Cardiac septum (tissue), 1 donor: ENCODE measurements at places on chromosomes 13 and 19. TPM values are rescaled to one million over a fixed set of nuclear protein-coding genes. Genes with fewer than 3 reads are reported as not detected.

The CIC gene
- 51.3 TPM for total RNA-seq

The SYNGR4 gene
- not detected for total RNA-seq

The ZNF730 gene
- 0.57 TPM for total RNA-seq

The TTC9B gene
- not detected for total RNA-seq

DNA sequence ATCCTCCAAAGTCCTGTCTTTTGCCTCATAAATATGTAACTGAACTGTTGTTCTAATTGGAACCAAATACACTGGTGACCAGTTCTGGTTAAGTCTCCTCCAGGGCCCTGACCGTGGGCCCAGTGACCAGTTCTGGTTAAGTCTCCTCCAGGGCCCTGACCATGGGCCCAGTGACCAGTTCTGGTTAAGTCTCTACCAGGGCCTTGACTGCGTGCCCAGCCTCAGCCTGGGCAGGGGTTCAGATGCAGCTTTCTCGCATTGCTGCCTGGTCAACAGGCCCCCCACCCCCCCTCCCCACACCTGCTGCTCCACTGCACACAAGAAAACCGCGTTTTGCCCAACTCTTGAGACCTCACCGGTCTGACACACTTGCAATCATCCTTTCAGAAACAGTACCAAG is 3.8 kb upstream of the GRTP1 start:
- DNase-seq = no peak

GRCh38 chr19:38650911-38651584 is 3.6 kb downstream of the ACTN4 start:
- DNase-seq = no peak

GRCh38 chr13:78587395-78587794 is 16.0 kb downstream of the POU4F1 start:
- no peak for DNase-seq

DNA sequence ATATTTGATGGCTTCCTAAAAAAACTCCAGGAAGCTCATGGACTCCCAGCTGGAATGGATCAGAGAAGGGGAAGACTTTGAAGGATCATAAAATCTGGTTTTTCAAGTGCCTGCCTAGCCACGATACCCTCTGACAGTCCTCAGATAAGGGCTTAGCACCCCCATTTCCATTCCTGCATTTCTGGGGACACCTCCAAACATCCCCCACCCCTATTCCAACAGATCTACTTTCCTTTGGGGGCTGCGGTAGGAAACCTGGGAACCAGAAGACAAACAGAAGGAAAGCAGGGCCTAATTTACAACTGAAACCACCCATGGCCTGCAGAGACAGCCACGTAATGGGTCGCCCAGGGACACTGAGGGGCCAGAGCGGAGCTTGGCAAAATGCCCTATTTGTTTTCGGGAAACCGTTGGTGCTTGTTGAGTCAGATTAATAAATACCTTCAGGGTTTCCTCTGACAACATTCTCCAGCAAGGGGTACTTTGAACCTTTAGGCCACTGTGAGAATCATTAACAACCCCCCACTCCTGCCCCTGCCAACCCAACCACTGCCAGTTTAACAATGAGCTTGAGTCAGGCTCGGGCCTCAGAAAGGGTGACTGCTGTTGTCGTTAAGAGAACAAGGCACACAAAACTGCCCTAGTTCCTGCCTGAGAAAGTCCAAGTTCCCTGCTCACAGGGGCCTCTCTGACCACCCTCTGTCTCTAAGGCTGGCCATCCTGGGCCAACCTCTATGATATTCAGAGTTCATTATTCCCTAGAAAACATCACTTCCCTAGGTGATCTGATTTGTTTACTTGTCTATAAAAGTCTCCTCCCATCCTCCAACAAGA is 23.5 kb downstream of the RHPN2 start:
- no peak for DNase-seq

DNA sequence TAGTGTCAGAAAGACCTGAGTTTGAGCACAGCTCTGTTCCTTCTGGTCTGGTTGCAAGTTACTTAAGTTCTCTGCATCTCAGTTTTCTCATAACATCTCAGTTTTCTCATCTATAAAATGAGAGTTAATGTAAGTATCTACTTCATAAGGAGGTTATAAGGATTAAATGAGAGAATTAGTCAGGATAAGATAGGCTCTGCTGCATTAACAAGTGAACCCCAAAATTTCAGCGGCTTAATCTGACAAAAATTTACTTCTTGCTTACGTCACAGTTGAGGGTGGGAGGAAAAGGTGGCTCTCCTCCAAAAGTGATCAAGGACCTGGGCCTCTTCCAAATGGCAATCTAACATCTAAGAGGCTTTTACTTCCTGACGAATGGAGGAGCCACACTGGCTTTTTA is 31.5 kb upstream of the LRCH1 start:
- DNase-seq = no peak

DNA sequence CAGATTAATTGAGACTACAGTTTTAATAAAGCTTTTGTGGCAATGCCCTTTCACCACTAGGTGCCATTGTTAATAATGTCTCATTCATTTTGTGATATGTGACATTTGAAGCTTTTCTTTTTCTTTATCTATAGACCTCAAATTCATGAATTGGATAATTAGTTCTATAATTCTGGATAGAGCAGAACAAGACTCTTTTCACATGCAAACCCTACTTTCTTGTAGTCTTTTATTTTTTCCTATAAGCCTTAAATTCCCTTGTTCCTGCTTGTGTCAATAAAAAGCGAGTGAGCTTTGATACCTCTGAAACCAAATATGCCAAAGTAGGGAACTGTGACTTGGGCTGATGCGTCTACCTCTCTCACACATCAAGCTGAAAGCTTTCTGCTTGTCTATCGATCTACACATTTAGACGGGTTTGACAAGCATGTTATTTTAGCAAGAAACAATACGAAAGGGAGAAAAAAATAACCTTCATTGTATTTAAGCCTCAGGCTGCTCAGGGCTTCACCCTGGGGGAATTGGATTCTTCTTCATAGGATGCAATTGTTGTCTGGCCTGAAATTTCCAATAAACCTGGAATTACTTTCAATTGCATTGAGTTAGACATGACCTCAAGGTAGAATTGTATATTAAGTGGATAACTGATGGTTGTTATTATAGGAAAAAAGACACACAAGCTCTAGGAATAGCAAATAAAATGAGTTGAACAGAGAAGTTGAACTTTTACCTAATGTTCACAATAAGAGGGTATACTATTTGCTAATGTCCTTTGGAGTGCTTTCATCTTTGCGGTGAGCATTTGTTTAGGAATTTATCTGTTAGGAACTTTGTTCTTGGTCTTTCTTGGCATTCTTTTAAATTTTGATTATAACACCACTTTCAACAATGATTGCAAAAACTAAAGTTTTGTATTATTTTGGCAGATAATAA is 1150.2 kb upstream of the PCDH9 start:
- no peak for DNase-seq

DNA sequence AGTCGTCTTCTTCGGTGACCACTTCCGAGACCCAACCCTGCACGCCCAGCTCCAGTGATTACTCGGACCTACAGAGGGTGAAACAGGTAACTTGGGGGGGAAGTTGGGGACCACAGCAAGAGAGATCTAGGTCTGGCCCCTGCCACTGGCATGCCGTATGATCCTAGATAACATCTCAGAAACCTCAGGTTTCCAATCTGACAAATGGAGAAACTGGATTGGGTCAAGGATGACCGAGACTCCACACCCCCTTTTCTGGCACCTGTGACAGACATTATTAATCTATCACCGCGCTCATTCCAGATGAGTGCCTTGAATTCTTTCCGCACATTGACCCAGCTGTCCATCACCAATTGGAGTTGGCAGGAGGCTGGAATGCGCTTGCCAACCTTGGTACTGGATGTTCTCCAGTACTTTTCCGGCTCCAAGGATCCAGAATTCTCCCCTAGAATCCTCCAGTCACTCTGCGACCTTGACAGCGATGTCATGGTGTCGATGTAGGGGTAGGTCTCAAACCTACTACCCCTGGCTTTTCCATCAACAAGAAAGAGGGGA is 17.4 kb downstream of the VASP start:
- no peak for DNase-seq

GRCh38 chr19:42198676-42199439 is 18.6 kb downstream of the DEDD2 start:
- DNase-seq = no peak
